ENCODE measurements at places on chromosomes 5 and 9.

DNA sequence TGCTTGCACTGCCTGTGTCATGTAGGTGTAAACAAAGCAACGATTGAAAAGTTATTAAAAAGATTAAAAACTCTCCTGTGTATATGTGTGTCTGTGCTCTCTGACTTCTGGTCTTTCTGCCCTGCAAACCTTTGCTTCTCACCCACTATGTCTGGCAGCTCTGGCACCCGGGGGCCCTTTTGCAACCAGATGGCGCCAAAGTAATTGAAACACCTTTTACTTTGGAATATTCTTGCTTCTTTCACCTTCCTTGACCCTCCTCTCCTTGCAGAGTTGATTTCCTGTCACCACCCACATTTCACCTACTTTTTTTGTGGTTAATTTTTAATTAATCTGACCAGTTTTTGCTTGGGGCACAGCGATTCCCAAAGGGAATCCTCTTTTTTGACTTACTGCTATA lies 275.5 kb downstream of the ARHGEF28 start:
- DNase-seq = no peak

- DNase-seq = no peak
Measured at GRCh38 chr9:127546125-127546832, 65.8 kb upstream of the STXBP1 start.

- DNase-seq = no peak
Measured at GRCh38 chr9:108816037-108816436, 39.7 kb downstream of the ACTL7B start.

DNA sequence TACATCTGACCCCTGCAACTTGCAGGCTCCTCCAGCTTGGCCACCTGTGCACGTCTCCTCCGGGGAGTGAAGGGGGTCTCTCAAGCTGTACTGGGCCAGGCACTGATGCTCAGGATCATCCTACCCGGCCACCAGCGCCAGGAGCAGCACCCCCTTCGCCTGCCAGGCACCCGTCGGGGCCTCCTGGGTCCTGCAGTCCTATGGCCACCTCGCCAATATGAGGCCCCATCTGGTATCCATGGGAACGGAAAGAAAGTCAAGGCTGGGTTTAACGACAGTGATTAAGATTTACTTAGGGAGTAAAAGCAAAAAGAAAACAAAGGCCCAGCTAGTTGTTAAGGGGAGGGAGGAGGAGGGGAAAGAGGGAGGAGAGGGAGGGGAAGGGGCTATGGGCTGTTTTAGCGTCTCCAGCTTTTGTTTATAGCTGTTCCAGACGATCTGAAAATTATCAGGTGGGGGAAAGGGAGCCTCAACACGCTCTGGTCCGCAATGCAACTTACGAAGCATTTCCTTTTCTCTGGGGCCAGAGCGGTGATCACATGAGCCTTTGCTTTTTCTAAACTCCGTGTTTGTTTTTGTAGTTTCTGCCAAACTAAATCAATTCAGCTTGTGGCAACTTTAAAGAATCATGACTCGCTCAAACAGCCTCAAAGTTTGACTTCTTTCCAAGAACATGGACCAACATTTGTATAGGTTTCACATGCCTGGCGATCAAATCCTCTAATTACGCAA lies 132.4 kb downstream of the ROR2 start:
- DNase-seq = no peak

GRCh38 chr5:78779262-78779661 lies 130.7 kb upstream of the LHFPL2 start:
- DNase-seq = no peak

GRCh38 chr5:69030358-69031062 lies 63.3 kb upstream of the SLC30A5 start:
- DNase-seq = no peak

GRCh38 chr5:134142052-134142451 lies 27.6 kb downstream of the TCF7 start:
- no peak for DNase-seq

DNA sequence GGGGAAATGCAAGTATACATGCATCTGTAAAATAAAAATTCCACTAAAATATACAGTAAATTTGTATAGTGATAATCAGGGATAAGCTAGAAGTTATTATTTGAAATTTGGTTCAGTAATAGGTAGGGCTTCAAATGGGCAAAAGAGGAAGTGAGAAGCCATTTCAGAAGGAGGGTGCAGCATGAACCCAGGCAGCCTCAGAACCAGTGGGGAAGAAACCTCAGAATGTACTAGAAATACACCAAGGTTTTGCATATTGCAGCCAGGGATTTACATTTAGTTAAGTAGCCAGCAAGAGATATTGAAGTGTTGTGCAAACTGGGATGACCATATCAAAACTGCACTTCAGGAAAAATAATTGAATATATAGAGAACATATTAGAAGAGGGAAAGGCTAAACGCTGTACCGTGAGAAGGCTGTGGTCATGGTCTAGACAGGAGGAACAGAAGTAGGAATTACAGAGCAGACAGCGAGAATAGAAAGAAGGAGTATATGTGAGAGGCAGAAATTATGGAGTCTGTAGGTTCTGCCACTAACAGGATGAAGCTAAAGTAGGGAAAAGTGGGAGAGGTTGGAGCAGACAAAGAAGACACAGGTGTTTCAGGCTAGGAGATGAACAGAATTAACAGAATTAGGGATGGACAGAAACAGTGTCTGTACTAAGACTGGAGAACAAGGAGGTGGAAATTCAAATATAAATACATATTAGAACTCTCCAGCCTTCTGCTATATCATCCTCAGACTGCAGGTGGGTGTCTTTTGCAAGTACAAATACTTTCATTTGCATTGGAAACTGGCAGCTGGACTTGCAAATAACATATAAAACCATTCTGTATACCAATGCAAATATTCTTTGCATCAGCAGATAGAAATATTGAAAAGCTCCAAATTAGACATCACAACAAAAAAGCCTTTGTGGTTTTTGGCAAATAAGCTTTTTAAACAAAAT lies 335.6 kb downstream of the ZNF608 start:
- DNase-seq = no peak

DNA sequence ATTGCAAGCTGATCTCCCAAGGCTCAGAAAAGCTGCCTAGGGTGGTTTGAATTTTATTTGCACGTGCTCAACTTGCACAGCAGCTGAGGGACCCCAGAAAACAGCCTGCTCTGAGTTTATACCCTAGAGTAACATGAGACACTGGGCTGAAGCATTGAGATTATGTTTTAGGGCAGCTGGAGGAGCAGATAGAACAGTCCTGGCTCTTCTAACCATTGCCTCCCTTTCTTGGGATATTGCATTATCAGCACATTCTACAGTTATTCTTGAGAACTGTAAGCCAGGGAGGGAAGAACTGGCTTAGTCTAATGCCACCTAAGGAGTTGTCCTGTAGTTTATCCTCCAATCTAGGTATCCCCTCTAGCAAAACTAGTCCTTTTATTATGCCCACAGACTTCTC lies 10.3 kb downstream of the SMC2 start:
- no peak for DNase-seq

DNA sequence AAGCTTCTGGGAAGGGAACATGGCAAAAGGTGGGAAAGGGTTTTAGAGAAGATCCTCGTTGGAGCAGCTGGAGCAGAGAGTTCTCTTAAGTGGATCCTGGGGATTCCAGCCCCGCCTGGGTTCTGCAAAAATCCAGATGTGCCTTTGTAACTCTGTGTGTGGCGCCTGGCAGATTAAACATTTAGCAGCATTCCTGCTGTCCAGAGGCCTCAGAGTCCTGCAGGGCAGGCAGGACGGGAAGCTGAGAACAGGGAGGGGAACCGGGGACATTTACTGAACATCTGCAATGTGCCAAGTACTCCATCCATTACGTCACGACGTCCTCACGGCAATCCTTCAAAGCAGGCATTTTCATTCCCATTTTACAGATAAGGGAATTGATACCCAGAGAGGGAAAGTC lies 6.0 kb downstream of the EIF4E1B start:
- no peak for DNase-seq

DNA sequence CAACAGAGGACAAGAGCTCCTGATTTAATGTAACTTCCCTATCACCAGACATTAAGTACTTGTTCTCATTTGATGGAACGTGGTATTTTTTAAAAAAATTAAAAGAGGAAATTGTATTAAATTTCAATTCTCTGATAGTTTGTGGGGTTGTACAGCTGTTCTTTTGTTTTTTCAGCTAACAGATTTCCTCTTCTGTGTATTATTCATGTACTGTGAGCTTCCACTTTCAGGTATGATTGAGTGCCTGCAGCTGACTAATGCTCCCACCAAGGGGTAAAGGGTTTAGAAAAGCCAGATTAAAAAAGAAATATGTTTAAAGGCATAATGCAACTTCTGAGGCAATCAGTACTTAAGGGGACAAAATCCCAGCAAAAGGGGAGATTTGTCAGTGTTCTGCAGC lies 117.7 kb upstream of the ACTBL2 start:
- no peak for DNase-seq

- DNase-seq = no peak
Measured at GRCh38 chr5:22431840-22432239, 421.3 kb downstream of the CDH12 start.

GRCh38 chr5:66223637-66224036 lies 79.5 kb downstream of the SREK1 start:
- DNase-seq = no peak

DNA sequence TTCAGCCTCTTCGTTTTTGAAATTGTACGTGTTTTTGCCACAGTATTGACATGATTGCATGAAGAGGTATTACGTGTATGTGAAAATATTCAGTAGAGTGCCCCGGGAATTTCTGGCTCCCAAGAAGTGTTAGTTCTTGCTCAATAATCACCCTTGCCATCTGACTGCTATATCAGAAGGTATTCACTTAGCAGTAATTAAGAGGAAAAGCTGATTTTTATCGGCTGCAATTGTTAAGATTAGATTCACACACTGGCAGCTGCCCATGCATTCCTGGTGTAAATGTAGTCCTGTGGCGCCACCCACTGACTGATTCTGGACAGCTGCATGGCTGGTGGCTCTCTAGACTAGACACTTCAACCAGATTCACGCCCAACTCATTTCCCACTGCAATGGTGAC lies 440.1 kb upstream of the ADAMTS16 start:
- peak; percentile 79 for DNase-seq

DNA sequence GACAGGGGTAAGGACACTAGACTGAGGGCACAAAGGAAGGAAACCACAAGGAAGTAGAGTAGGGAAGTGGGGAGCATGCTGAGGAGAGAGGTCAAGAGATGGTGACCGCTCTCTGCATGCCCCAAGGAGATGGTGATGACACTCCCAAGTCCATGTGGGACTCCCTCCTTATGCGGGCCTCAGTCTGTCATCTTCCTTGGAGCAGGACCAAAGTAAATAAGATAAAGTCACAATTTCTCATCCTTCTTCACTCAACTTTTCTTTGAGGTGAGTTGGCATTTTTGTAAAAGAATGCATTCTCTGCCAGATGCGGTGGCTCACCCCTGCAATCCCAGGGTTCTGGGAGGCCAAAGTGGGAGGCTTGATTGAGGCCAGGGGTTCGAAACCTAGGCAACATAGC lies 256.7 kb downstream of the DOCK8 start:
- DNase-seq = no peak

- DNase-seq = no peak
Measured at GRCh38 chr9:123368023-123368422, 12.0 kb downstream of the CRB2 start.

DNA sequence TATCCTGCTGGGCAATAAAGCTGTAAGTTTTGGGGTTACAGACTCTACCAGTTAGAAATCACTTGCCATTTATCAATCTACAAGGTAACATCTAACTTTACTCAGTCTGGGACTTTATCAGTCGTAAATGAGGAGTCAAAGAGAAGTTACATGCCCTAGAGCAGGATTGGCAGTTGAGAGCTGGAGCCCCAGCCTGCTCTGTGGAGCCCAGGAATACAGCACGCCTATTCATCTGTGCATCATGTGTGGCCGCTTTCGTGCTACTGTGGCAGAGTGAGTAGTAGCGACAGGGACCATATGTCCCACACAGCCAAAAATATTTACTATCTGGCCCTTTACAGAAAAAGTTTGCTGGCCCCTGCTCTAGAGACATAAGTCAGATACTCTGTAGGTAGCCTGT lies 152.5 kb upstream of the NTRK2 start:
- no peak for DNase-seq

DNA sequence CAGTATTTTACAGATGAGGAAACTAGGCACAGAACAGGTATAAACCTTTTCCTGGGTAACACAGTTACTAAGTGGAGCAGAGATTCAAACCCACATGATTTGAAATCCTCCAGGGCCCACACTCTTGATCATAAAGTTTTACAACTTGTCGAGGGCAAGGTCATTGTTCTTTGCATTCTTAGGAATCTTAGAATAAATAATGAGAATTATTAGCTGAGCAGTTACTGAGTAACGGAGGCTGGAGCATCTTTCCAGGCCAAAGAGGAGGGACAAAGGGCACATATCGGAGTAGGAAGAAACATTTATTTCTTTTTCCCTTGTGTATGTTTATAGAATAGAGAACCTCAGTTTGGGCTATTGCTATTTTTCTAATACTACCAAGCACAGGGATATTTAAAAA lies 27.1 kb upstream of the F2R start:
- DNase-seq = no peak

- DNase-seq = no peak
Measured at GRCh38 chr9:135356021-135356420, 123.6 kb upstream of the PPP1R26 start.

GRCh38 chr9:98916660-98917059 lies 27.0 kb upstream of the COL15A1 start:
- peak; percentile 86 for DNase-seq

DNA sequence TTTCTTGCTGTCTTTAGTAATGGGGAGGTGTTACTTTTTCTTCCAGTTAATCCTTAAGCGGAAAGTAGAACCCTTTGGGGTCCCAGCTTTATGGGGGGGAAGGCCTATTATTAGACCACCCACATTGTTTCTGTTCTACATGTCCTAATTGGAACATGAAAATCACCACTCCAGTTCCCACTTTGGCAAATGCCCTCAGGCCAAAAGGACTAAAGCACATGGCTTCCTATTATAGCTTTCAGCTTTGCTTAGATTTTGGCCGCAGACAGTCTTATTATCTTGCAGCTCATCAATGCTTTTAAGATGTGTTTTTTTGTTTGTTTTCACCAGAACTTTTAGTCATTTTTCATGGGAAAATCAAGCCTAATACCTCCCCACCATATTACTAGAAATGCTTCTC lies 296.8 kb upstream of the ANKH start:
- DNase-seq = no peak

- DNase-seq = no peak
Measured at GRCh38 chr5:35765921-35766320, 90.8 kb upstream of the IL7R start.

- peak; percentile 77 for DNase-seq
Measured at GRCh38 chr9:95004411-95005277, 278.1 kb downstream of the AOPEP start.

GRCh38 chr9:8762479-8763085 lies 963.0 kb upstream of the DMAC1 start:
- DNase-seq = no peak

DNA sequence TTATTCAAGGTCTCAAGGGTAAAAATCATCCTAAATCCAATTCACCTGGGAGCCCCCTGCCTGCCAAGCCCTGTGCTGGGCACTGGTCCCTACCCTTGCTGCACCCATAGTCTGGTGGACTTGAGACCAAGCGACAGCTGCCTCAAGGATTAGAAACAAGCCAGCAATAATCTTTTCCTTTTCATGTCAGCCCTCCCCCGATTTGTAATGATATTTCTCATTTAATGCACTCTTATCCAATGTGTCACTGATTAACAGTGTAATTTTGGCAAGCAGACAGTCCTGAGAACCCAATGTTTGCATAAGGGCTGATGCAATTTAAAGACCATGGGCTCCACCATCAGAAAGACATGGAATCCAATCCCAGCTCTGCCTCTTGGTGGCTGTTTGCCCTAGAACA lies 108.9 kb downstream of the ACTL7B start:
- DNase-seq = no peak
